ENCODE measurements at places on chromosomes 12 and 14.

DNA sequence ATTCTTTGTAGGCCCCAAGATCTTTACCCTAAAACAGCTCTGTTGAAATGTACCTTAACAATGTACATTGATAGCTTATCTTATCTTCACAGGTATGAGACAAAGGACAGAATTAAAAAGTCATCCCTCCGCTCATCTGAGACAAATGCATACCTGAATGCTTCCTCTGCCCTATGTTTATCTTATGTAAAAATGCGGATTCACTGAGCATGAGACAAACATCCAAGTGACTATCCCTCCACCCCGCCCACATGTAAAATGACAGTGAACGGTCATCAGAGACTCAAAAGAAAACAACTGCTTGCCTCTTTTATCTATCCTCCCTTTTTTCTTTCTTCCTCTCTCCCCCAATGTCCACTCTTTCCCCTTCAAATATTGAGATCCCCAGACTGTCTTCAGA, 37.2 kb upstream of the ZNF740 start:
- no peak for DNase-seq

- DNase-seq: no peak
These were observed 94.7 kb downstream of the DIP2B start for GRCh38 chr12:50599366-50600095.

DNA sequence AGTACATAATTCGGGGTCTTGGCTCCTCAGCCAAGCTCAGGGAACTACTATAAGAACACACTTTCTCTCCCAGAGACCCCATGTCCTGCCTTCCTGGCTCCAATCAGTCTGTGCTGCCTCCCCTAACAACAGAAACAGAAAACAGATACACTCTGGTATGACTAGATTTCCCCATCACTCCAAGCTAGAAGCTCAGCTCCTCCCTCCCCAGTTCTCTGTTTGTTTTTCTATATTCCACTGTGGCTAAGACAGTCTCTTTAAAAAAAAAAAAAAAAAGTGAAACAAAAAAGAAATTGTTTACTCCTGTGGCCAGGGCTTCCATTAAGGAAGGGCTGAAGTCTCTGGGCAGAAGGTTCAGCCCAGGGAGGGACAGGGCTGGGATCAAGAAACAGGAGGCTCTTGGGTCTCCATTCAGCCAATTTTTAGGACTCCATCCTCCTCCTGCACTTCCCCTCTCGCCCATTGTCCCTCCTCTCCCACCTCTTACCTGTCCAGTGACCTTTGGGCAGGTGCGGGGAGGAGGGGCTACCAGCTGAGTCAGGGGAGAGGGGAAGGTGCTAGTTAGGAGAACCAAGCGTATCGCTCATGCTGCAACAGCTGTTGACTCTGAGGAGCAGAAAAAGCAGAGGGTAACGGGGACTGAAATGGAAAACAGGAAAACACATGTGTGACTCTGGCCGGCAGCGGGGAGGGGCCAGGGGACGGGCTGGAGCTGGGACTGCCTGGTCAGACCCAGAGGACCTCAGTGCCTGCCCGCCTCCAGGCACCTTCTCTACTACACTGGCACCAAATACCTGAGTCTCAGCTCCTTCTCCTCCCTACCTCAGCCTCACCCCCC, 4.1 kb upstream of the SLC7A7 start:
- no peak for DNase-seq

DNA sequence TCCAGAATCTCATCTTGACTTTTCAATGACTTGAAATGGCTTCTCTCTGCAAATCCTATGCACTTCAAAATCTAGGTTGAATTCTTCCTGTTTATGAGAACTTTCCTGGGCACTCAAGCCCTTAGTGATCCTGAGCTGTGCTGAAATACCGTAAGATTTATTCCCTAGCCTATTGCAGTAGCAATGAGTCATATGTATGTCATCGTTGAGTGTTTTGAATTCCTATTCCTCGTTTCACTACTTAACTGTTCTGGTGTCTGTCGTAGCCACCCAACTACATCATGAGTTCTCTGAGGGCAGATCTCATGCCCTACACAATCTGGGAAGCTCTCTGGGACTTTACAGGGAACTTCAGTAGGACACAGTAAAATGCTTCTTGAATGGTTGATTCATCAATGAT, 190.8 kb upstream of the TMEM132C start:
- no peak for DNase-seq

GRCh38 chr12:132111654-132112304, 32.3 kb downstream of the DDX51 start:
- no peak for DNase-seq

Data from CD4-positive, alpha-beta T cell treated with Interleukin-21 for 1 hour (primary cell).